ENCODE measurements at places on chromosomes 3 and 15.

DNA sequence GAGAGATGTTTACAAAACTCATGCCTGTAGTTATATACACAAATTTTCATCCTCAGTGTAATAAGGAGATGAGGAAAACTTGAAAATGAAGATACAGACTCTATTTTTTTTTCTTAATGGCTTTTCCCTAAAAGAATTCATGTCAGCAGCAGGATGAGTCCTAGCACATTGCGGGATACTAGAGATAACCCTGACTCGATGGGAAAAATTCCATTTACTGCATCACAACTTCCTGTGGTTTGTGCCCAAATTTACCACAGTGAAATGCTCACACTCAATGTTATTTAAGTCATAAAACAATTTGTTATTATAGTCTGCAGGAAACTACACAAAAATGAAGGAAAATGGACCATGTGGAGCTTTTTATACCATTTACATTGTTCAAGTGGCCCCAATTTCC is 581.9 kb upstream of the ZNF717 start:
- DNase-seq: no peak

- no peak for DNase-seq
Observed at GRCh38 chr3:152243301-152243711, 25.4 kb upstream of the MBNL1 start.

- DNase-seq: no peak
Observed at GRCh38 chr15:36887214-36887961, 213.0 kb downstream of the MEIS2 start.

GRCh38 chr3:106631373-106632108 is 745.7 kb upstream of the CCDC54 start:
- DNase-seq: no peak

DNA sequence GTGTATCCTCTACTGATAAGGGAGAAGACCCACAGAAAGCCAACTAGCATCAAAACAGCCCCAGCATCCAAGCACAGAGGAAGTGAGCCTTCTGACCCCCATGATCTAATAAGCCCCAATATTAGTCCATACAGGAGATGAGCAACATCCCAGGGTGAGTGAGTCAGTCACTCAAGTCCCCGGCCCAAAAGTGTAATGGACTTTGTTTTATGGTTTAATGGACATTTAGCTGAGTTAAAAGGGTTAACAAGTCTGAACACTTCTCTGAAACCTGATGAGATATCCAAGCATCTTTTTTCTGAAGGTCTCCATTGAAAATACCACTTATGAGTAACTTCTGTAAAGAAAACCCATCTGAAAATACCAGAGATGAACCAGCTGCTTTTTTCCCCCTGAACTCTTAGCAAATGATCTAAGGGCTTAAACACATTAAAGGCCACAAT is 115.6 kb downstream of the GREM1 start:
- no peak for DNase-seq

- no peak for DNase-seq
Observed at GRCh38 chr3:42501321-42501680, 1.1 kb upstream of the VIPR1 start.

- no peak for DNase-seq
Observed at GRCh38 chr3:53491276-53491675, 3.1 kb upstream of the CACNA1D start.

- DNase-seq: no peak
Observed at GRCh38 chr3:29226706-29227105, 54.2 kb upstream of the RBMS3 start.

DNA sequence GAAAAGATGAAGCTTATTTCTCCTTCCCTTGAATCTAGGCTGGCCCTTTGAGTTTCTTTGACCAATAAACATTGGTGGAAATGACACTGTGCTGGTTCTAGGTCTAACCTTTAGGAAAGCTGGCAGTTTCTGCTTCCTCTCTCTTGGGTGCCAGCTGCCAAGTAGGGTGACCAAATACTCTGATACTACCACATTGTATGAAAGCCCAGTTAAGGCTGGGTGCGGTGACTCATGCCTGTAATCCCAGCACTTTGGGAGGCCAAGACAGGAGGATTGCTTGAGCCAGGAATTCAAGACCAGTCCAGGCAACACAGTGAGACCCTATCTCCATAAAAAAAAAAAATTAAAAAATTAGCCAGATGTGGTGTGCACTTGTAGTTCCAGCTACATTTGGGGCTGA is 320.7 kb downstream of the ZNF621 start:
- DNase-seq: no peak

DNA sequence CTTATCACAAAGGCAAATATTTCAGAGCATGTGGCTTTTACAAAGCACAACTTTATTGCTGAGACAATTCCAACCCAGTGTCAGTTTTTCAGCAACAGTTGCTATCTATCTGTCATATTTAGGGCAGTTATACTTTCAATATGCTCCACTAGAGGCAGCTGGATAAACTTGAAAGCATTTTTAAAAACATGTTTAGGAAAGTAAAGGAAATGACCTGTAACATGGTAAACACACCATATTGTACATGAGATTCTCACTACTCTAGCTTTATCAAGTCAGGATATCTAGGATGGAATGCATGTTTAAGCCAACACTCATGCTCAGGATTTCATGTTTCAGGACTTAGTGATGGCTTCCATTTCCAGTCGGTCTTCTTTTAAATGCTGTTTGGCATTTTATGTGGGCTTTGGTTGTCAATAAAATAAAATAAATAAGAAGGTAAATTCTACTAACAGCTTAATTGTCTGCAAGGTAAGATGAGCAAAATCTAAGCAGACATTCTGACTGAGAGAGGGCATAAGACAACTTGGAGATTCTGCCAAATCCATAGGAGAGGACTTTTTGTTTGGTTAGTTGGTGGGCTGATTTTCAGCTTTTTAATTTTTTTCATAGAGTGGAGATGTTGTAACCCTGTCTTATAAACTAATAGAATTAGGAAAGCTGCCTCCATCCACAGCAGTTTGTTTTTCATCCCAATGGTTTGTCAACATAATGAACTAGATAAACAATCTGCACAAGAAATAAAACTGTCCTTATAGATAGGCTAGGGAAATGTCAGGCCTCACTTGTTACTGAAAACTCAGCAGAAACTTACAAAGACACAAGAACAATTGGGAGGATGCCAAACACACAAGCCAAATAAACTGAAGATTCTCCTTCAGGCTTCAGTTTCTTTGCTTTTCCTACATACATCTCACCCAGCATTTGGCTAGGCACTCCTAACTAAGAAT is 63.4 kb upstream of the CPB1 start:
- DNase-seq: no peak

- peak; percentile 83 for DNase-seq
Observed at GRCh38 chr3:138113326-138113725, 2.1 kb downstream of the DZIP1L start.

- peak; percentile 45 for DNase-seq
Observed at GRCh38 chr15:91890614-91891013, 37.1 kb downstream of the SLCO3A1 start.

DNA sequence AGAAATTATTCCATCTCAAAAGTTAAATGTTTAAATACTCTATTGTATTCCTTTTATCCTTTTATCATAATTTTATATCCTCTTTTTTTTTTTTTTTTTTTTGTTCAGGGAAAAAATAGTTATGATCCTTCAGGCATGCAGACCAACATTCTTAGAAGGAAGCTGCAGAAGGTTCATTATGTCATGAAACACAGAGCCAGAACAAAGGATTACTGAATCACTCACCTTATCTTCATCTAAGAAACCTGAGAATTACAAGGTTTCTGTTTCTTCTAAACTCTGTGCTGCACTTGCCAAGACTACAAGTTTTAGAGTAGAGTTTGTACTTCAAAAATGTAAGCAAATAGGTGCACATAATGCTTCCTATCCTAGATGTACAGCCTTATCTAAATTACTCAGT is 3.3 kb downstream of the PLCH1 start:
- DNase-seq: no peak

GRCh38 chr3:52649461-52650210 is 36.1 kb downstream of the PBRM1 start:
- DNase-seq: no peak

DNA sequence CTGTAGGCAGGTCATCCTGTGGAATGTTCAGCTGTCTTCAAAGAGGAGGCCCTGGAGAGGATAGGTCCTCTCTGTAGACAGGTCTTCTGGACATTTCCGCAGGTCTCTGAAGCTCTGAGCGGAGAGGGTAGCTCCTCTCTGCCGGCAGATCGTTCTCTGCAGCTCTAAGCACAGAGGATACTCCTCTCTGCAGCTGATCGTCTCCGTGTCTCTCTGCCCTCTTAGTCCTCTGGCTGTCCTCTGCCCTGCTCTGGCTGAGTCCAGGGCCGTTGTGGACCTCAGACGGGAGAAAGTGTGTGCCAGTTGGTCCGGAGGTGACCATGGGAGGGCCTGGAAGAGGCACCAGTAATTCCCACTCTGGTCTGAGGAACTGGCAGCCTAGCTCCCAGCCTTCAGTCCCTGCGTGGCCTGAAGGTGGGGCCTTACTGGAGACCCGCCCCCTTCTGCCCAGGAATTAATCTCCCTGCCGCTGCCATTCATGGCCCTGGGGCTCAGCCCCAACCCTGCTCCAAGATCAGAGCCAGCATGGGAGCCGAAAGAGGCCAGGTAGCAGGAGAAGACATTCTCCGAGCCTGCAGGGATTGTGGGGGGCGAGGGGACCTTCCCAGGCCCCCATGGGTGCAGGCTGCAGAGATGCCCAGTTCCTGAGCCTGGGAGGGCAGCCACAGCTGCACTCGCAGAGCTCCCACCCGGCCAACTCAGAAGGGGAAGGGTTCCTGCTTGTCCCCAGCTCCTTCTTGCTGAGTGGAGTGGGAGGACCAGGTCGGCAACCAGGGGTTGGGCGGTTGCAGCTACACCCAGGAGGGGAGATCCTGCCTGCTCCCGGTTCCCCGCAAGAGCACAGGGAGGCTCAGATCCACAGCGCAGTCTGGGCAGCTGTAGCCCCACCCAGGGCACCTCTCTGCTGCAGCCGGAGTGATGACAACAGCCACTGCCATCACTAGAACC is 488.7 kb downstream of the RSL24D1 start:
- DNase-seq: no peak

GRCh38 chr15:68403161-68403941 is 28.6 kb downstream of the ITGA11 start:
- no peak for DNase-seq

GRCh38 chr3:189724356-189724755 is 93.2 kb downstream of the TP63 start:
- DNase-seq: no peak

- no peak for DNase-seq
Observed at GRCh38 chr3:112001526-112001925, 2.8 kb downstream of the TAGLN3 start.

- no peak for DNase-seq
Observed at GRCh38 chr15:75790631-75791336, 52.5 kb upstream of the UBE2Q2 start.

GRCh38 chr15:56598991-56599390 is 134.1 kb upstream of the MNS1 start:
- no peak for DNase-seq

DNA sequence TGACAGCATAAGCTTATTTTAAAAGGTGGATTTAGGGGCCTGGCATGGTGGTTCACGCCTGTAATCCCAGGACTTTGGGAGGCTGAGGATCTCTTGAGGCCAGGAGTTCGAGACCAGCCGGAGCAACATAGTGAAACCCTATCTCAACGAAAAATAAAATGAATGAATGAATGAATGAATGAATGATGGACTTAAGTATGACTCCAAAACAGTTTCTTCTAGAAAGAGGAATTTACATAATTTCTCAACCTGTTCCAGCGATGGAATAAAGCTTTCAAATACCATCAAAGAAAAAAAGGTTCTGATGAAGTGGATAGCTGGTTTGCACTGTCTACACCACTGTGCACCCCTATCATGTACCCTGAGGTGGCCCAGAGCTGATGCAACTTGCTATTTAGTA is 20.1 kb upstream of the NR2C2 start:
- DNase-seq: no peak

- DNase-seq: no peak
Observed at GRCh38 chr3:188595890-188596376, 442.0 kb downstream of the LPP start.

DNA sequence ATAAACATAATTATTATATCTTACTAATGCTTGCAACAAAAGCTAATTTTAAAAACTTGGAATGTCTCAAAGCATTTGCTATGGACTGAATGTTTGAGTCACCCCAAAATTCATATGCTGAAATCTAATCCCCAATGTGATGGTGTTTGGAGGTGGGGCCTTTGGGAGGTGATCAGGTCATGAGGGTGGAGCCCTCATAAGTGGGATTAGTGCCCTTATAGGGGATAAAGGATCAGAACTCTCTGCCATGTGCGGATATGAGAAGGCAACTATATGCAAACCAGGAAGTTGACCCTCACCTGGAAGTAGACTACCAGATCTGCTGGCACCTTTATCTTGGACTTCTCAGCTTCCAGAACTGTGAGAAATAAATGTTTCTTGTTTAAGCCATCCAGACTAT is 137.7 kb downstream of the LIPC start:
- DNase-seq: no peak

DNA sequence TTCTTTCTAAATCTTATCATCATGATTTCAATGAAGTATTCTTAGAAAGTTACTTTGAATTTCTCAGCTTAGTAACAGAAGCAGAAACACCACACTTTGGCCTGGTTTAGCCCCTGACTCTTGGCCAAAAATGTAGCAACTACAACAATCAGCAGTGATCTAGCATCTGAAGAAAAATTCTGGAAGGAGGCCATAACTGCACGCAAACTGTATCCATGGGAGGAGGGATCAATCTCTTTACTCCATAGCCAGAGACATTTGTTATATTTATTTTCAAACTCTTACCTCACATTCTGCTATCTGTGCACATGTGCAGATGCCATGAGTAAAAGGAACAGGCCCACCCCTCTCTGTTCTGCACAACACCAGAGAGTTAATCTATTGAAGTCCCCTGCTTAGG is 251.0 kb upstream of the P2RY1 start:
- no peak for DNase-seq

- peak; percentile 9 for DNase-seq
Observed at GRCh38 chr15:59622289-59622688, 10.7 kb downstream of the GCNT3 start.

GRCh38 chr3:27219127-27219845 is 149.9 kb downstream of the NEK10 start:
- no peak for DNase-seq

DNA sequence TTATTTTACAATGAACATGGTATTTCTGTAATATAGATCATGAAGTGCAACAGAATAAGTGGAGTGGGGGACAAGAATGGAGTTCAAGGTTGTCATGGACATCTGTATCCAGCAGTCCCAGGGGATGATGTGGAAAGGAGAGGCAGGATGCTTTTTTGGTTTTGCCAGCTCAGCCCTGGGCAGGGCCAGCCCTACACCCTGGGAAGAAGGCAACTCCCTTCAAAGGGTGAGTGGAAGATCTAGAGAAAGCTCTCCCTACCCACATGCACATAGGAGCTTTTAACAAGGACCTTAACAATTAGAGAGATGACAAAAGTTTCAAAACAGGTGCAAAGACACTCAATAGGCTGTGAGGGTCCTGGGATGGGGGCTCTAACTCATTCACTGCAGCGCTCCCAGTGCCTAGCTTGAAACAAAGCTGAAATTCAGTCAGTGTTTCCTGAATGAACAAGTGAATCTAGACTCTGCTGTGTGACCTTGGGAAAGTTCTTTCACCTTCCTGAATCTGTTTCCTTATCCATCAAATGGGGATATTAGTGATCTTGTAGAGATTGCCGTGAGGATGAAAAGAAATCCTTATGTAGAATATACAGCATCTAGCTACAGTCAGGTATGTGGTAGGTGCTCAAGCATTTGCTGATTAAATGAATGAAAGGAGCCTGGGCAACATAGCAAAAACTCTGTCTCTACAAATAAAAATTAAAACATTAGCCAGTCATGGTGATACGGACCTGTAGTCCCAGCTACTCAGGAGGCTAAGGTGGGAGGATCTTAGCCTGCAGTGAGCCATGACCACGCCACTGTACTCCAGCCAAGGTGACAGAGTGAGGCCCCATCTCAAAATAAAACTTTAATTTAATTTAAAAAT is 14.3 kb downstream of the BHLHE40 start:
- DNase-seq: no peak

GRCh38 chr15:43886558-43886957 is 59.8 kb downstream of the WDR76 start:
- no peak for DNase-seq
